Transverse colon (tissue), 4 donors: ENCODE measurements at places on chromosomes 2 and 18. TPM values are rescaled to one million over a fixed set of nuclear protein-coding genes. Genes with fewer than 3 reads are reported as not detected.

MIB1 gene
- 26.2 TPM for total RNA-seq

ORMDL1 gene
- total RNA-seq, result 133 TPM

KCNE4 gene
- 4.6 TPM for total RNA-seq

TMEM247 gene
- total RNA-seq, result not detected

C2orf80 gene
- total RNA-seq, result not detected

SH2D6 gene
- not detected for total RNA-seq

TTR gene
- not detected for total RNA-seq

UGT1A10 gene
- total RNA-seq, result 54.2 TPM

BOLL gene
- total RNA-seq, result not detected

STARD6 gene
- not detected for total RNA-seq

- DNase-seq, result no peak
Measured at GRCh38 chr2:43685357-43685756, 9.1 kb upstream of the C1GALT1C1L start.

DNA sequence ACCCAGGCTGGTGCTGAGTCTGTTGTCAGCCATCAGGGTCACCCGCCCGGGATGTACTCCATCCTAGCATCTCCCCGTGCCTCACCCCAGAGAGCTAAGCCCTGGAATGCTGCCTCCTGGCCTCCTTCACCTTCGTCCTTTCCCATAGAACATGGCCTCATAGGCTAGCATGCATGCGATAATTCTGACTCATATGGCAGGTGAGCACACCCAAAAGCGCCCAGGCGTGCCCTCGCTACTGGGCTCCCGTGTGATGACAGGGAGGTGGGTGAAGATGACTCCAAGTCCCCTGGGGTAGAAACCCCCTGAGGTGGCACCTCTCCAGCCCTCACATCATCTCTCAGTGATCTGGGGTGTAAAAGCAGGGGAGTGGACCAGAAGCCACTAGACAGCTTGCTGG, 7.3 kb downstream of the SPR start:
- DNase-seq, result no peak

- DNase-seq, result no peak
Measured at GRCh38 chr2:159449504-159450124, 163.1 kb upstream of the WDSUB1 start.

DNA sequence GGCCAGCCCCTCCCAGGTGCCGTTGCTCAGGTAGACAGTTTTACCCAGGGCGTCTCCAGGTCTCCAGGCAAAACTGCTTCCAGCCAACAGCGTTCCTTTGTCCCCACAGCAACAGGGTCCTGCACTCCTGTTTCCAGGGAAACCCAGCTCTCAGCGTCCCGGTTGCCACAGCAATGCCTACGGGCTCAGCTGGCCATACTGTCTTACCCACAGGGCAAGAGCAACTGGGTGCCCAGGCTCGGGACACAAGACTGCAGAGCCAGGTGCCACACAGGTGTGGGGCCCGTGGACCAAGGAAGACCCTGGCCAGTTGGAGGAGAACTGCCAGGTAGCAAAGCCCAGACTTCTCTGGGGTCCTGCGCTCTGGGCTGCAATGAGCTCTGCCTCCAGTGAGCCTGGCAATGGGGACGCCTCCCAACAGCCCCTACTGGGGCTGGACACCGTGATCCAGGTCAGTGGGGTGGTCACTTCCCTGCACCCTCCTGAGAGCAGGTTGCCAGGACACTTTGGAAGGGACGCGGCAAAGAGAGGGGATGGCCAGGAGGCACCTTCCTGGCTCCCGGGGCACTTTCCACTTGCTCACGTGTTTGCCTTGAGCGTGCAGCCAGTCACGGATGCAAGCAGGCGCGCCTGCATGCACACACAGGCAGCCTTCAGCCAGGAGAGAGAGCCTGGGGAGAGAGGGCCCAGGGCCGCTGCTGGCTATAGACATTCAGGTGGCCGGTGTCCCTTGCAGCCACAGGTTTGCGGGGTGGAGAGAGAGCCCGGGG, at the start of gene CROCC2:
TSS of gene CROCC2 (plus strand) at position 196 of the 770 bp plus-strand sequence. CDS start at position 374, 178 bp downstream.
- no peak for DNase-seq

DNA sequence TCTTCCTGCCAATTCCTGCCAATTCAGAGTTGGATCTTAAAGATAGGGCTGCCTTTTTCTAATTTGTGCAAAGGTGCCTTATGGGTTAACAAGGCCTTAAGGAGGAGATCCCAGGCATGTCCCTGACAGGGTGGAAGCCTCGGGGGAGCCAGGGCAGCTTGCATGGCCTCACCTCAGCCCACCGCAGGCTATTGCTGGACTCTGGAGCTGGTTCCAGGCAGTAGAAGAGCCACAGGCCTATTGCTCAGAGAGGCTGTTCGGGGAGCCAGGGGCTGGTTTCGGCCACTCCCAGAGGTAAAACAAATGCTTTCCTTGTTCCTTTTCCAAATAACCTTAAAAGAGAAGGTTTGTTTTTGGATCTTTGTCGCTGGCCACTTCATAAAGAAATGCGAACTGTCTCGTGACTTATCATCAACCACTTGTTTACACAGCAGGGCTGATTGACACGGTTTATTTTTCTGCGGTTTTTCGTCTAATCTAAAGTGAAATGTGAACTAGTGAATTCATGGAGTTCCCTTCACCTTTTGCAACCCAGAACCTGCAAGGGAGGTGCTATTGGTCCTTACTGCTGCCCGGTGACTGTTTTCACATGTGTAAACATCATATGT, 108.6 kb downstream of the APOB start:
- DNase-seq, result no peak

- DNase-seq, result no peak
Measured at GRCh38 chr2:112646102-112646719, 472 bp downstream of the SLC20A1 start.

DNA sequence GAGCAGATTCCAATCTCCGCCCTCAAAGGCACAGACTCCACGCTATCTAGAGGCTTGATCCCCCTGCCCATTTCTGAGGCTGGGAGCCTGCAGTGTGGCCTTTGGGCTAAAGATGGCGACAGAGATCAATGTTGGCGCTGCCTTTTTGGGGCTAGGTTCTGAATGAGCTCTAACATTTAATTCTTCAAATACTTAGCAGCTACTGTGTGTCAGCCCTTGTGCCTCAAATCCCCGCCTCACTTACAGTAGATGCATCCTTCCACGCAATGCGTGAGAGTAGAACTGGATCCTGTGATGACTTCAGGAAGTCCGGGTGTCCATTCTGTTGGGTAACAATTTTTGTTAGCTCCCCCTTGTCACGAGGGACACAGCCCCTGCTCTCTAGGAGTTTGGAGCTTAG, 12.4 kb downstream of the IL1F10 start:
- peak; percentile 11 for DNase-seq

DNA sequence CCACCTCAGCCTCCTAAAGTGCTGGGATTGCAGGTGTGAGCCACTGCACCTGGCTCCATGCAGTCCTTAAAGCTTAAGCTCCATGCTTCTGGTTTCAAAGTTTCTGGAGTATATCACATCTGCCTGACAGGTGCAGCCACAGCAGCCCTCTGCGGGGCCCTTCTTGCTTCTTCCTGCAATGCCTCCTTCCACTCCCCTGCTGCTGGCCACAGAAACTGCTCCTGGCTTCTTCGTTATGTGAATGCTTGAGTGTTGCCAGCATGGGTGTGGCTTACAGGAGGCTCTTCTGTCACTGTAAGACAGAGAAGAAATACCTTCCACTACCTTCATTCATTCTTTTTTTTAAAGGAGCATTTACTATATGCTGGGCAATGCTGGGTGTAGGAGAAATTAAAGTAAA, 10.1 kb upstream of the CCBE1 start:
- no peak for DNase-seq

- no peak for DNase-seq
Measured at GRCh38 chr18:21181766-21182165, 60.3 kb upstream of the GREB1L start.

GRCh38 chr2:186882511-186883071, 33.6 kb upstream of the ZSWIM2 start:
- no peak for DNase-seq

DNA sequence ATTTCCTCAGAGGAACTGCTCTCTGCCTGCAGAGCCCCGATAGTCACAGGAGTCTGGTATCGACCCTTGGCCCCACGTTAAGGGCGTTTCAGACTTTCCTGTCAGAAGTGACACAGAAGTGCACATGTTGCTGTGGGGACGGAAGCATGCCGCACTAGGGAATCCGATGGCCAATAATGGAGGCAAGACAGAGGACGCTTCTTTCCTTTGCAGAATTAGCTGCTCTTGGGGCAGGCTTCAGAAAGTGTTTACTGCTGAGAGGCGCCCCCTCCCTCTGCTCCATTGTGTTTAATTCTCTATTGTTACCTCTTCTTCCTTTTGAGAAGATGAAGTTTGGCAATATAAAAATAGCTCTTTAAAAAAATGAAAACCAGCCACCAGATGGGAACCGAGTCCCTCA, 118.6 kb upstream of the EML6 start:
- DNase-seq, result no peak

- DNase-seq, result peak; percentile 56
Measured at GRCh38 chr2:47905386-47906156, 727 bp downstream of the FBXO11 start.

DNA sequence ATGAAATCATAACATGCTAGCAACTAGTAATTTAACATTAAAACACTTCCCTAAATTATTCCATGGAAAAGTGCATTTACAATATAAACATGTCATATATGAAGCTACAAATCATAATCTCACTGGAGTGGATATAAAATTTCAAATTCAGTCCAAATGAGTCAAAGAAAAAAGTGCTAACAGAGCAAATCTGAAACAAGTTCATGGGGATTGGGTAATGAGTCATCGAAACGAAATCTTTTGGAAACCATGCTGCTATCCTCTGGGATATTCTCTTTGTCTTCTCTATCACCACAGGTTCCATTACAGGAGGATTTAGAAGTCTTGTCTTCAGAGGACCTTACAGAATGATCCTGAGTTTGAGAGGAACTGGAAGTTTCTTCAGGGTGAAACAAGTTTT, 34.1 kb downstream of the STK17B start:
- no peak for DNase-seq

DNA sequence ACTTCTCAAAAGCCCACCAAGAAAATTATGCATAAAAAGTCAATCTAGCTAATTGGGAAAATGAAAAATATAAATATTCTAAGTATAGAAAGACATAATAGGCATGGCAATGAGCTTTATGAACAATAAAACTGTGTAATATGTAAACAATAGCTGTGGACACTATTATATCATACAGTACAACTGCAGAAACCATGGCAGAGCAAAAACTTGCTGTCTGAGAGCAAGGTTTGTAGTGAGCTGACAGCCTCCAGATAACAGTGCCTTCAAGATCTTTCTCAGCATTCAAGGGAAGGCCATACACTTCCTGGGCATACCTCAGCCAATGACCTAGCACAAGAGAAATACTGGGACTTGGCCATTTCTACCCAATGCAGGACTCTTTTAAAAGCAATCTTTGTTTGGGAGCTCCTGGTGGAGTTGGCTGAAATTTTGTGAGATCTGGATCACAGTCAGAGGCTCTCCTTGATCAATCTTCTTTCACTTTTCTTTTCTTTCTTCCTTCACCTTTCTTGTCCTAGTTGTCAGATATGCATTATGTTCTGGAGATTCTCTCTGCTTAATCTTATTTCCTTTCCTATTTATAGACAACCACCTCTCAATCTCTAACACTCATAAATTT, 427.2 kb upstream of the UBE2E3 start:
- DNase-seq, result no peak

- peak; percentile 33 for DNase-seq
Measured at GRCh38 chr2:20091305-20091991, 40.0 kb upstream of the LAPTM4A start.

GRCh38 chr2:168345601-168346000, 98.2 kb upstream of the STK39 start:
- no peak for DNase-seq
